ENCODE measurements at places on chromosomes 7 and 10.
A peak's percentile ranks its signal among the peaks of the same experiment; 100 is the strongest.

GRCh38 chr10:60139798-60140566 is 233.6 kb upstream of the CCDC6 start:
- DNase-seq = no peak

GRCh38 chr7:76202666-76203030 is 952 bp downstream of the SRRM3 start:
- DNase-seq = no peak

- no peak for DNase-seq
Observed at GRCh38 chr7:123024989-123025758, 29.7 kb upstream of the TAS2R16 start.

DNA sequence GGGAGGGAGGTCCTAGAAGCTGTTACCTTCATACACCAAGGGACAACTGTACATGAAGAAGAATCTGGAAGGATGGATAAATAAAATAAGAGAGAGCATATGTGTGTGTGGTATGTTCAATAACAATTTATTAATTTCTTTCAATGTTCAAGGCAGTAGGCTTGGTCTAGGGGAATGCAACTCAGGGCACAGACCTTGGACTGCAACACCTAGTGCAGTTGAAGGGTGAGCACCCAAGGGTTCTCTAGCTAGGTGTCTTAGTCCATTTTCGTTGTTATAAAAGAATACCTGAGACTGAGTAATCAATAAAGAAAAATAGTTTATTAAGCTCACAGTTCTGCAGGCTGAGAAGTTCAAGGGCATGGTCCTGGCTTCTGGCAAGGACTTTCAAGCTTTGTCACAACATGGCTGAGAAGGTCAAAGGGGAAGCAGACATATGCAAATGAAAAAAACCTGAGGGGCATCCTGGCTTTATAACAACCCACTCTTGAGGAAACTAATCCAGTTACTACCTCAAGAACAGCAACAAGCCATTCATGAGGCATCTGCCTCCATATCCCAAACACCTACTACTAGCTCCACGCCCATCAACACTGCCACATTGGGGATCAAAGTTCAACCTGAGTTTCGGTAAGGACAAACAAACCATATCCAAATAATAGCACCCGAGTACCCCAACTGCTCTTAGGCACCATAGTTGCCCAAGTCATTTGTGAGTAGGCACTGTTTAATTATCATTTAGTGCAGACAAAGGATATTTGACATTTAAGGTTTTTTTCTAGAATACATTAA is 15.7 kb upstream of the SGCE start:
- no peak for DNase-seq

DNA sequence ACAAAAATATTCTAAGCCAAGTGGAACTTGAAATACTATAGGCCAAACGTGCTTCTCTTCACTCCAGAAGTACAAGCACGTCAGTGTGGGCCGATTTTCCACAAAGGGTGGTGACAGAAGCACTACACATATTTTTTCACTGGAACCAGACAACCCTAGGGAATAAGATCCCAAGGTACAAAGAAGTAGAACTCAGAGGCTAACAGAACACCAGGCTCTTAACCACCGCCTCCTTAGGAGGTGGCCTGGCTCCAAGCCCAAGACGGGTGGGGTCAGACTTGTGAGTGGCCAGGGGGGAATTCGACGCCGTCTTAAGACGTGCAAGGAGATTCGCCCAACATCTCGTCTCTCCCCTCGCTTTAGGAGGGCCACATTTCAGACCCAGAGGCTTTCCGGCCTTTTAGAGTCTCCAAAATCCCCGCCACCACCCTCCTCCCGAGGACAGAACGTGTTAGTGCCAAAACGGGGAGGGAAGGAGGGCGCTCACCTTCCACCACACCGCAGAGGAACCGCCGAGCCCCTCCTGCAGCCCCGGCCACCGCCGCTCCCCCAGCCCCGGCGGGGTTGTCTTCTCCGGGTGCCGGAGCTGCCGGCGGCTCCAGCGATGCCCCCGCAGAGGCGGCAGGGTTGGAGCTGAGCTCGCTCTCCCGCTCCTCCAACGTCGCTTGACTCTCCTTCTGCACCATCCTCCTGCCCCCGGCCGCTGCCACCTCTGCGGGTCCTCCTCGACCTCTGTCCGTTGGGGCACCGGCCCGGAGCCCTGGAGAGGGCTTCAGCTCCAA is 716 bp downstream of the OGA start:
- peak; percentile 48 for DNase-seq

GRCh38 chr7:108078211-108078673 is 51.9 kb downstream of the LAMB4 start:
- no peak for DNase-seq

DNA sequence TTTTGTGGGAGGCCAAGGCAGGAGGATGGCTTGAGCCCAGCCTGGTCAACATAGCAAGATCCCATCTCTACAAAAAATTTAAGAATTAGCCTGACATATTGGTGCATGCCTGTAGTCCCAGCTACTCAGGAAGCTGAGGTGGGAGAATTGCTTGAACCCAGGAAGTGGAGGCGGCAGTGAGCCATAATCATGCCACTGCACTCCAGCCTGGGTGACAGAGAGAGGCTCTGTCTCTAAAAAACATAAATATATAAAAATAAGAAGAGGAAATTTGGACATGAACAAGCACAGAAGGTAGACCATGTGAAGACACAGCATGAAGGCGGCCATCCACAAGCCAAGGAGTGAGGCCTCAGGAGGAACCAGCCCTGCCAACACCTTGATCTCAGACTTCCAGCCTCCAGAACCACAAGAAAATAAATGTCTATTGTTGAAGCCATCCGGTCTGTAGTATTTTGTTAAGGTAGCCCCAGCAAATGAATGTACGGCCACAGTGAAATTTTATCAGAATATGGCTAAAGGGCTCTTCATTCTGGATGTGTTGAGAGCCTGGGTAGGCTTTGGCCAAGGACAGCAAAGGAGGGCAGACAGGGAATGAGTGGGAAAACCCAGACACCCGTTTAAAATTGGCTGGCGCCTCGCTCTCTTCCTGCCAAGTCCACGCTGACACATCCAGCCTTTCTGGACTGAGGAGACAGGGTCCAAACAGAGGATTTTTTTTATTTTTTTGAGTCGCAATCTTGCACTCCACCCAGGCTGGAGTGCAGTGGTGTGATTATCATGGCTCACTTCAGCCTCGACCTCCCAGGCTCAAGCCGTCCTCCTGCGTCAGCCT is 12.9 kb upstream of the GRID2IP start:
- no peak for DNase-seq

DNA sequence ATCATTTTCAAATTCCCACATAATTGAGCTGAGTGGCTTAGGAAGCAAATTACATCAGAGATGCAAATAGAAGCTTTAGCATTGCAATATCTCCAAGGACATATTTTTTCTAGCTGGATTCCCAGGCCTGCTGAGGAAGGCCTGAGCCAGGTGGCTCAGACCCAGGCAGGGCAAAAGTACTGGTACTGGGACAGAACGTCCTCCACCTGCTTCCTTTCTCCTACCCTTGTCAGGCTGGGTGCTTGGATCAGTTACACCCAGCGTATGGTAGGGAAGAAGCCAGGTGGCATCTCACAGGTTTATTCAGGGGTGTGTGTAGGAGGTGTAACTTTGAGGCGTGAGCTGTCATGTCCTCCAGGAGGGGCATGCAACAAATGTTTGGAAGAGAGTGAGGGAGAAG is 3.0 kb upstream of the PANK1 start:
- no peak for DNase-seq

- no peak for DNase-seq
Observed at GRCh38 chr7:117324960-117325359, 2.1 kb upstream of the WNT2 start.

Data from activated CD4-positive, alpha-beta T cell treated with anti-CD3 and anti-CD28 coated beads, Interleukin-2, Interleukin-6, amounts not matched to agents 100 ng/mL and 50 ng/mL, durations not matched to agents 16 hours and 8 hours (primary cell).